Choroid plexus epithelial cell (primary cell): ENCODE measurements at places on chromosomes 3 and 15.
A peak's percentile ranks its signal among the peaks of the same experiment; 100 is the strongest.

GRCh38 chr3:102398176-102398575, 36.6 kb upstream of the ZPLD1 start:
- DNase-seq: no peak

- peak; percentile 45 for DNase-seq
These were observed 67.2 kb downstream of the EIF4E3 start for GRCh38 chr3:71657831-71658530.

DNA sequence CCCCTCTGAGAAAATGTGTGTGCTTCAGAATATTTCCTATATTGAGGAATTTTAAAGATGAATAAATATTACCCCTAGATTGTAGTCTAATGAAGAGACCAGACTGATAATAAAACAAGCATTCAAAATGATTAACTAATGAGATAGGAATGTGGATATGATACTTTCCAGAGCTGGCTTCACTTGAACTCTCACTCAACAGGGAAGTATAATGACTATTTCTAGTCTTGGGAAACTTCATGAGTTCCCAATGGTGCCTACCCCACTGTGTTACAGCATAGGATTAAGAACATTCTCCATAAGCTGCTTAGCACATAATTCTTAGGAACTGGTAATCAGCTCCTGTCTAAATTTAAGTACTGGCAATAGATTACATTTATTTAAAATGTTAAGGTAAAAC, 261.5 kb upstream of the ZNF385D start:
- DNase-seq: peak; percentile 62

- DNase-seq: no peak
These were observed 32.4 kb downstream of the BTD start for GRCh38 chr3:15633766-15634598.

- peak; percentile 68 for DNase-seq
These were observed 1.9 kb downstream of the CBLB start for GRCh38 chr3:105866656-105867653.

GRCh38 chr3:112751061-112751460, 95.6 kb downstream of the CD200R1L start:
- DNase-seq: no peak

DNA sequence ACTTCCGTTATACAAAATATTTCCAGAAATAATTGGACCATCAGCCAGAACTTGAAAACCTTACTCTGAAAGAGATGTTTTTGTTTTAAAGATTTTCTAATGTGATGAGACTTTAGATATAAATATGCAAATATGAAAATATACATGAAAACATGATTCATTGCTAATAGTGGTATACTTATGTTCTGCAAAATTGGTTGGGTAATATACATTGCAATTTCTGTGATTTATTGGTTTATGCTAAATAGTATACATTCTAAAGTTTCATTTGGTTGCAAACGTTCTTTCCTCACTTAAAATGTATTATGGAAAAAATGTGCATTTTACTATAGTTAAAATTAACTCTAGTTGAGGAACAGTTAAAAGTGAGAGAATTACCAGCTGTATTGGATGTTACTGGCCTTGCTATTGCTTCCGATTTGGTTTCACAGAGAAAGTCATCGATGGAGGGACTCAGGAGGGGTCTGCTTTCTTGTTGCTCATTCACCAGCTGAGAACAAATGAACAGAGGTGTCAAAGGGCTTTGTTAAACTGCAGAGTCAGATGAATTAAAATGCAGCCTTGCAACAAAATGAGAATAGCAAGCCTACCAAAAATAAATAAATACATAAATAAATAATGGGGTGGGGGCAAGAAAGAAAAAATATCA, 149.3 kb downstream of the PEX5L start:
- no peak for DNase-seq
